ENCODE measurements at places on chromosomes 2 and 18.

GRCh38 chr2:231512222-231512621, 18.0 kb downstream of the NMUR1 start:
- no peak for DNase-seq

GRCh38 chr18:3305933-3306332, 44.0 kb downstream of the MYL12B start:
- DNase-seq: no peak

DNA sequence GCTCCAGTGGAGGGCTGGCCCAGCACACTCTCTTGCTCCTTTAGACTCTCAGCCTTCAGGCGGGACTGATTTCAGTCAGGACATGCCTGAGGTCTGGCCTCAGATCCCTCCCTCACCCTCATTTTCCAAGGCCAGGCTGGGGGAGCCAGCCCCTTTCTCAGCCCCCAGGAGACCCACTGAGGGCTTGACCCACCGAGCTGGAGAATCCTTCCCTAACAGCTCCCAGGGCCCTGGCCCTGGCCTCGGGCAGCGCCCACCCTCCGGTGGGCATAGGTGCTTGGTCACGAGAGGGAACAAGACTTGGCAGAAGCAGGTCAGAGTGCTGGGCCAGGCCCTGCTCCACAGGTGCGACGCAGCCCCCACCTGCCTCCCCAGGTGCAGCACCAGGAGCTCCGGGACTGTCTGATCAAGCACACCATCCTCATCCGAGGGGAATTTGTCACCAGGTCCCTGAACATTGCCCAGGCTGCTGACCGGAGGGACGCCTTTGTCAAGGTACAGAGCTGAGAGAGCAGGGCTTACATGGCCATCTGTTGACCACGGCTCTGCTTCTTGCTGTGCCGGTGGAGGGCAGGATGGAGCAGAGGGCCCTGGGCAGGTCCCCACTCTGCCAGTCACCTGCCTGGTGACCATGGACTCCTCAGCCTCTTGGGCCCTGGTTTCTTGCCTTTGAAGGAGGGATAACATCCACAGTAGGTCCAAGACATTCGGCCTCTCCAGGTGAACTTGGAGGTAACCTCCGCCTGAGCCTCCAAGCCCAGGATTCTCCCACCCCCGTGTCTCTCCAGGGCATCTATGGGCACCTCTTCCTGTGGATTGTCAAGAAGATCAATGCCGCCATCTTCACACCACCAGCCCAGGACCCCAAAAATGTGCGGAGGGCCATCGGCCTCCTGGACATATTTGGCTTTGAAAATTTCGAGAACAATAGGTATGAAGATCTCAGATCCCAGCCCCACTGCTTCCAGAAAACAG, 46.3 kb downstream of the MYO7B start:
- no peak for DNase-seq

GRCh38 chr2:200373231-200373630, 66.7 kb downstream of the SPATS2L start:
- DNase-seq: no peak

- DNase-seq: no peak
Observed at GRCh38 chr2:8086357-8086756, 595.5 kb upstream of the ID2 start.

- no peak for DNase-seq
Observed at GRCh38 chr18:7383002-7383980, 152.4 kb downstream of the LRRC30 start.

GRCh38 chr18:26956863-26957262, 91.4 kb upstream of the AQP4 start:
- no peak for DNase-seq

GRCh38 chr2:70448041-70448440, 105.6 kb downstream of the TGFA start:
- DNase-seq: no peak

DNA sequence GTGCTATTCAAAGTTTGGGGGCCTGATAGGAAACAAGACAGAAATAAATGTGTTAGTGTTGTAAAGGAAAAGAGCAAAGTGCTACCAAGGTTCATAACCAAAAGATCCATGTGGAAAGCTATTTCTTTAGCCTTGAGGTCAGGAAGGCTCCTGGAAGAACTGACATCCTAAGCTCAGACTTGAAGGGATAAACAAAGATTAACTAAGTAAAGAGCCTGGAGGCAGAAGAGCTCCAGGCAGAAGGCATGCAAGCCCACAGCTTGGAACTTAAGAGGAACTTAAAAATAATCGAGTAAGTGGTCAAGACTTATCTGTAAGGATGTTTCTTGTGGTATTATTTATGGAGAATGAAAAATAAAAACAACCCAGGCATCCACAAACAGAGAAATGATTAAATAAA, 245.0 kb upstream of the MGAT5 start:
- DNase-seq: no peak

GRCh38 chr2:12879649-12880048, 162.9 kb downstream of the TRIB2 start:
- DNase-seq: no peak

GRCh38 chr2:111883661-111884591, at the start of gene ANAPC1:
Gene ANAPC1 (minus strand): TSS chr2:111884193. CDS start chr2:111880825, 3,368 bp downstream.
- DNase-seq: peak; percentile 84

- no peak for DNase-seq
Observed at GRCh38 chr2:28009732-28010131, 119.2 kb downstream of the BABAM2 start.

DNA sequence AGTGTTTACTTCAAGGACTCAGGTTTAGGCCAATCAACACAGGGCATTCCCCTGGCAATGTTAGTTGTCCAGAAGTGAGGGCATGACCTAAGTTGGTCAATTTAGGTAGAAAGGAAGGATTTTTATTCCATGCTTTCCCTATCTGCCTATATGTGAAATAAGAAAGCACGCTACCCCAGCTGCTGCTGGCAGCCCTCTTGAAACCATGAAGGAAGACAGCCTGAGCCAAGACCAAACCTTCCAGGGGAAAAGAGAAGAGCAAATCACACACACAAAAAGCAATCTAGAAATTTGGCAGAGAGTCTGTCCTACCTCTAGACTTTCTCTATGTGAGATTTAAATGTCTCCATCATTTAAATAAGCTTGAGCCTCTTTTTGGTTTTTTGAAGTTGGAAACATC, 387.6 kb downstream of the TNS1 start:
- no peak for DNase-seq

- DNase-seq: no peak
Observed at GRCh38 chr2:70531419-70532086, 22.1 kb downstream of the TGFA start.

- no peak for DNase-seq
Observed at GRCh38 chr2:43846140-43846793, 7.5 kb downstream of the ABCG8 start.

- no peak for DNase-seq
Observed at GRCh38 chr2:220064111-220065030, 436.9 kb downstream of the SLC4A3 start.

- no peak for DNase-seq
Observed at GRCh38 chr2:233035426-233036161, 3.1 kb downstream of the NEU2 start.

DNA sequence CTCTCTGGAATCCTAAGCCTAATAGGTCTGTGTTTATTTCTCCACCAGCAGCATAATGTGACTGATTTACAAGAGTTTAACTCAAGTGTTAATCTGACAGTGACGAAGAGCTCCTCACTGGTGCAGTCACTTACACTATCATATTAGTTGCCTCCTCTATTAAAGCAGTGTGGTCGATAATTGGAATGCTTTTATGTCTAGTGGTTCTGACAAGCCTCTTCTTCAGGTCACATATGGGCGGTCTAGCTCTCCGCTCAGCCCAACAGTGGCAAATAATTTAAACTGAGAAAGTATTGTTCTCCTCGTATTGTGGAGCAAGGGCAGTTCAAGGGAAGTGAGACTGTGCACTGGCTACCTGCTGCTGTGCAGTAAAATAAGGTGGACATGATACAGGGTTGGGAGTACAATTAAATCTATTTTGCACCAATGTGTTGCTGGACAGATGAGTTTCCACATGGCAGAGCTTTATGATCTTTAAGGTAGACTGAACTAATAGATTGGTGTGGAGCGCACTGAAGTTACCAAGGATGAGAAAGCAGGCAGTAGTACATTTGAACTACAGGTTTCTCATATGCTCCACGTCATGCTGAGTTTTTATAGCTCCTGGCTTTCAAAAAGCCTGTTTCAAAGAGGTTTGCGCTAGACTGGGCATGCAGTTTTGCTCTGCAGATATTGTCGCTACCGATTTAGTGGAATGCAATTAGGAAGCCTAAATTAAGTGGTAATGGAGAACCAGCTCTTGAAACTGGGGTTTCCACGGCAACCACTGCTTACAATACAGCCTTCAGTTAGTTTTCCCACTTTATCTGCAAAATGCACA, 151.7 kb upstream of the POU3F3 start:
- DNase-seq: no peak

DNA sequence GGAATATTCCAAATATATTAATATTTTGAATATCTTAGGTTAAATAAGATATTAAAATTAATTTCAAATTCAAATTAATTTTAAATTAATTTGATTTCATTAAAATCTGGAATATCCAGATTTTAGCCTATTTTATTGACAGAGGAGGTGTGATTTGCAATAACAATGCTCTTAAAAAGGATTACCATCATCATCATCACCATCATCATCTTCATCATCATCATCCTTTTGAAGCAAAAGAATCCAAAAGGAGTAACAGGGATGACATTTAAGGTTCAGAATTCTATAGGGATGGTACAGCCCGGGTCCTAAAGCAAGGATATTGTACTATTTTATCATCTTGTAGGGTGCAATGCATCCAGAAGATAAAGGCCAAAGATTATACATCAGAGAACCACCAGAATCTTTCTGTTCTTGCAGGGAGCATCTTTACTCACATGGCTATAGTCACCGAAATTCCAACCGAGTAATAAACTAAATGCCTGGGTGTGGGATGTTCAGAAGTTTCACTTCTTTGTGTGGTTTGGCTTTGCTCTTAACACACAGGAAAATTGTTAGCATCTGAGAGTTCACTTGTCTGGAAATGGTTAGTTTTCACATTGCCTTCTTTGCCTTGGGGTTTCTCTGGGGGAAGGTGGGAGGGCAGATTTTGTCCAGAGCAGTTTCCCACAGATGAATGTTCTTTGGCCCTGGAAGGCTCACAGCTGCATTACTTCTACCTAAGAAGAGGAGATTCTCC, 99.1 kb upstream of the ITGA6 start:
- no peak for DNase-seq

DNA sequence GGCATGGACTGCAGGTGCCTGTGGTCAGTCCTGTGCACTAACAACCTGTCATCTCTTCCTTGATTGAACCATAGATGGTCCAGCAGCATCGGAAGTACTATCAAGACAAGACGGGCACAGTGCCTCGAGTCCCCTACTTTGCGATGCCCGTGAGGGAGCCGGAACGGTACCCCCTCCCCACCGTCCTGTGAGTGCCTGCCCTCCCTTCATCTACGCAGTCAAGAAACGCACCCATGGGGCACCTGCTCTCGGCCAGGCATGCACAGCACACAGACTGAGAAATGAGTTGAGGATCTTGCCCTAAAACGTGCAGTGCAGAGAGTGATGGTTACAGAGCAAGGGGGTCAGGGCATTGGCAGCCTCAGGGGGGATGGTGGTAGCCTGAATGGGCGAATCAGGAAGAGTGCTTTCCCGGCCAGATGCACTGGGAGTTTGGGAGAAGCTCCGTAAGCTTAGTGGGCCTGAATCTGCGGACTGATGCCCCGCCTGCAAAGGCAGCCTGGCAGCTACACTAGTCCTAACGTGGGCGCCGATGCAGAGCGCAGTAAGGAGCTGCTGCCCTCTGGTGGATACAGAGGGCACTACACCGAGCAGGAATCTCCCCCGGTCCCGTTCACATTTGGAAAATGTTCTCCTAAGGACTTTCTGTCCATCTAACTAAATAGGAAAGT, 63.6 kb downstream of the CIB4 start:
- peak; percentile 38 for DNase-seq

DNA sequence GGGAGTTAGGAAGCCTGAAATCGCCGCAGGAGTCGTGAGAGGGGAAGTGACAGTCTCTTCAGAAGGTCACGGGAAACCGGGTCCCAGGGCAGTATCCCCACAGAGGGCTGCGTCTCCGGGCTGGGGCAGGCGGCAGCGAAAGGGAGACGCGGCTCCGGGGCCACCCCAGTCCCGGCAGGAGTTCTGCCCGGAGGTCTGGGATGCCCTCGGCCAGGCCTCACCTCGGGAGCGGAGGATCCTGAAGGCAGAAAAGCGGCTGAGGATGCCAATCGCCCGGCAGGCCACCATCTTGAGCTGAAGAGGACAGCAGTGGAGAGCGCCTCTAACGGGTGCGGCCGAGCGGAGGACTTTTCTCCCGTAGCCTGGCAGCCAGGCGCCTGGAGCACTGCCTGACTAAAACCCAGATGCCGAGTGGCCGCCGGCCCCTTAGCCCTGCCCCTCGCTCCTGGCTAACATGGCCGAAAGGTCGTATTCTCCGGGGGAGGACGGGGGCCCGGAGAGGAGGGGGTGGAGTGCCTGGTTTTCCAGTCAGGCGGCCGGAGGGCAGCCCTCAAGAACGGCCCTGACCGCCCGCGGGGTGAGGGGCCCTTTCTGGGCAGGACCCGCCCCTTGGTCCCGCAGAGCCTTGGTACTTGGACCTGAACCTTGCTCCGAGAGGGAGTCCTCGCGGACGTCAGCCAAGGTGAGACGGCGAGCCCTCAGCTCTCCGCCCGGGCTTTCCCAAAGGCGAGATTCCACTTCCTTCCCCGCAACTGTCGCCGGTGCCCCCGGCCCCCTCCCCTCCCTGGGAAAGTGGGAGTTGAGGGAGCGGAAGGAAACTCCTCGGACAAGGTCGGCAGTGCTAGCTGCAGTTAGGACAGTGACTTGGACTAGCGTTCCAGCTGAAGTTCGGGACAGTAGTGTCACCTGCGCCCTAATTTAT, at the start of the genes HADHA and HADHB:
Gene HADHA (minus strand): TSS at position 324 of the 922 bp plus-strand sequence. CDS start 36 bp downstream, at position 288.
Gene HADHB (plus strand): TSS at position 631 of the 922 bp plus-strand sequence. CDS start 9,316 bp downstream, outside the sequence.
- peak; percentile 87 for DNase-seq

DNA sequence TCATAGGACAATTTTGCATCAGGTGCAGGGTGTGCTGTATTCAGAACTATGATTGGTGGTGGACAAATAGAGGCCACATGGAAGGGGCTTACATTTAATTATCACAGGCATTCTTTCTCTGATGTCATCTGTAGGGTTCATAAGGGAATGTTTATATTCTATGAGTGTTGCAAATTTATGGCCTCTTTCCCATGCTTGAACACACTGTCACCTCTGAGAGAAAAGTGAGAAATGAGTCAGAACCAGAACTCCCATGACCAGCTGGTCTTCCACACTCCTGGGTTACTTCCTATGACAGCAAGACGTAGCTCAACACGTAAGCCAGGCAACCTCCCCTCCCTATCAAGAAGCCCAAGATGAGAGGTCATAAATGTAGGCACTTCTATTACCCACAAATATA, 310.8 kb downstream of the PIEZO2 start:
- DNase-seq: no peak

DNA sequence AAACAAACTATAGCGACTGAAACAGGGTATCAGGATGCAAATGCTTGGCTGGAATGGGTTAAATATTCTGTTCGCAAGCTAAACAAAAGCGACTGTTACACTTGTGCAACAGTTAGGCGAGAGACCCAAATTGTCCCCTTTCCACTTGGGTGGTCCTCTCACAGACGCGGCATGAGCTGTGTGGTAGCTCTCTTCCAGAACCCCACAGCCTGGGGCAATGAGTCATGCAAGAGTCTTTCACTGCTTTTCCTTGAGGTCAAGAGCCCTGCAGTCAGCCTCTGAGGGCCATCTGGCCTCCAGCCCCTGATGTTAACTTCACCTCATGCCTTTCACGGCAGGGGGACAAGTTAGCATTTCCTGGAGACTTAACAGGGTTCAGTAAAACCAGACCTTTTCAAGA, 25.7 kb downstream of the SULT1C4 start:
- no peak for DNase-seq

- DNase-seq: peak; percentile 53
Observed at GRCh38 chr2:240213476-240214421, 73.3 kb upstream of the OTOS start.
